Activated naive CD4-positive, alpha-beta T cell treated with anti-CD3 and anti-CD28 coated beads for 36 hours (primary cell): ENCODE measurements at places on chromosomes 3 and 15.

DNA sequence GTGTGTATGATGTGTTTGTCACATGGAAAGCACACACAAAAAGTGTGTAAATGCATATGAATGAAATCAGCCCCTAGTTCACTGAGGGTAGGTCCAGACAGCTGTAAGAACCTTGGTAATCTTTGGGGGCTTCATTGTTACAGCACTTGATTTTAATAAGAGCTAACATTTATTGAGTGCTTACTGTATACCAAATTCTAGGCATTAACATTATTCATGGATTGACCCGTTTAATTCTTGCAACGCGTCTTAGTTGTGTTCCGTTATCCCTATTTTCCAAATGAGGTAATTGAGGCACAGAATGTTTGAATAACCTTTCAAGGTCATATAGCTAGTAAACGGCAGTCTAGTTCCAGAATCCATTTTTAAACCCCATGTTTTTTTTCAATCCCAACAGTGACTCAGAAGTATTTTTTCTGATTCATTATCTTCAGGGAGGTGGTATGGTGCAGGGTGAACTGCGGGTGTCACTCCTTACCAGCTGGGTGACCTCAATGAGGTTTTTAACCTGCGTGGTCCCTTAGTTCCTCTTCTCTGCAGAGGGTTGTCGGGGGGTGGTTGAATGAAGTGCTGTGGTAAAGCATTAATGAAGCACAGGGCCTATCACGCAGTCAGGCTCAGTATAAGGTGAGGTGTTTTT, 14.2 kb downstream of the RAB8B start:
- peak; percentile 75 for DNase-seq

- no peak for DNase-seq
These were observed 32.4 kb downstream of the GJD2 start for GRCh38 chr15:34722439-34722836.

DNA sequence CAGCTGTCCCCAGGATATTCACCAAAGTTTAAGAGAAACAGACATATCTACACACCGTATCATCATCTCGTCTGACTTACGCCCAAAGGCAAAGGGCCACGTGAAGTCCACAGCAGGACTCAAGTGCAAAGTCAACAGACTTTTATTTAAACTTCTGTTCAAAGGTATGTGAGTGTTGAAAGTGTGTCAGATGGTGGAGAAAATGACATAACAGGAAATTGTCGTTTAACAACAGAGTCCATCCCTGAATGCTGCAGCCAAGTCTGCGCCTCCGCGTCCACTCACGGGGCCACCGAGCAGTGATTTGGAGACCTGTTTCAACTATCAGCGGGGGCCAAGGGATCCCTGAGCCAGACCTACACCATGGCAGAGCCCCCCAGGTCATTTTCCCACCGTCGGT, 165.6 kb downstream of the XXYLT1 start:
- no peak for DNase-seq

- DNase-seq, result no peak
These were observed 131.4 kb downstream of the IQCH start for GRCh38 chr15:67385971-67386370.

DNA sequence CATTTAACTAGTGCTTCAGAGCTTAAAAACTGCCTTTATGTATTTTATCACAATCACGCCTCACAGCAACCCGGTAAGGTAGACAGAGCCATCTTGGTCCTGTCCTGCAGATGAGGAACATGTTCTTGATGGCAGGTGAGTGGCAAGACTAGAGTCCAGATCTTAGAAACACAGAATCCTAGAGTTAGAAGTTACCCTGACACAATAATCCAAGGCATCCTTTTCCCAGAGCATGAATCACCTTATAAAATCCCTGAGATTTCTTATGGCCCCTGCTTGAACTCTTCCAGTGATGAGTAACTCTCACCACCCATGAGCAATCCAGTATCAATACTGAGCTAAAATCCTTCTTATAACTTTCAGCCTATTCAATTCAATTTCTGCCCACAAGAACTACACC, 16.9 kb downstream of the POPDC2 start:
- DNase-seq, result no peak

DNA sequence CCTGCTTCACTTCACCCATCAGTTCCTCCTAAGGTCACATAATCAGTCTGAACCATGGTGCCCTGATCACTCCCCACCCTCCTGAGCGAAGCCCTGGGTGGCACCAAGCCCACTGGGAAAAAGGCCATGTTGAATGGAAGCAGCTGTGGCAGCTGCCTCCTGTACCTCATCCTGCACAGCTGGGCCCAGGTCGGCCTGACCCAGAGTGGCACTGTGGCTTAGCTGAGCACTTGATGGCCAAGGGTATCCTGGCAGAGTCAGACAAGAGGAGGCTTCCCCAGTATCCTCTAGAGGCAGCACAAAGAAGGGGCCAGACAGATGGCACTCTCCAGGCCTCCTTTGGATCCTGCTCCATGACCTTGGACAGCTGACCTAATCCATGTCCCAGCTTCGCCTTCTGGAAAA, 68.4 kb downstream of the TLE3 start:
- no peak for DNase-seq

- DNase-seq, result no peak
These were observed 50.0 kb upstream of the TRPM1 start for GRCh38 chr15:31151301-31152233.

- no peak for DNase-seq
These were observed 543.3 kb upstream of the UBE2E2 start for GRCh38 chr3:22659651-22660475.

DNA sequence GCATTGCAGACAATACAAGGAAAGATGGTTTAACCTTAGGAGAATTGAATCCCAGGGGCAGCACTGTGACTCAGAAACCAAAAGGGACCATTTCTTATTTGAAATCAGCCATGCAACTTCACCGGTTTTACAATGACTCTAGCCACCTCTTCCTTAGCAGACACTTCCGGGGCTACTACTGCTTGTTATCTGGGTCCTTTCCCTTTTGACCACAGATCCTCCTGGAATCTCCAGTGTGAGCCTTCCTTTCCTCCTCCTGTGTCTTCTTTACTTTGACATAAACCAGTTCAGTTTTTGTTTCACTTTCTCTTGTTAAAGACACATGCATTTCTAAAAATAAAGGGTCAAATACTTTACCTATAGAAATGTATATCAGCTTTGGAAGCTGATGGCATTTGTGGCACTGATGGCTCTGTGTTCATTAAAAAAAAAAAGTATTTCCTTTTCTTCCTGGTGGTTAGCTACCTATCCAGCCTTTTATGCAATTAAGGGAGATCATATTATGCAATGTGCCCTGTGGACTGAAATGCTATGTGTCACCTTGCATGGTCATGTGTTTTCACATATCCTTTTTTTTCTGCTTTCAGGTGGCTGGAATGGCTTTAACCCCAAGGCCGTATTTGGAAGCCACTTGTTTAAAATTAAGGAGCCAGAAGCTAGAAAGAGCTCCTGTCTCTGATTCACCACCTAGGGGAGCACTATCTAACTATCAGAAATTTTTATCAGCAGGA, 296.2 kb downstream of the CHL1 start:
- no peak for DNase-seq

GRCh38 chr3:56704706-56705105, 21.6 kb upstream of the TASOR start:
- DNase-seq, result no peak

GRCh38 chr15:93823971-93824913, 407.1 kb upstream of the MCTP2 start:
- no peak for DNase-seq

DNA sequence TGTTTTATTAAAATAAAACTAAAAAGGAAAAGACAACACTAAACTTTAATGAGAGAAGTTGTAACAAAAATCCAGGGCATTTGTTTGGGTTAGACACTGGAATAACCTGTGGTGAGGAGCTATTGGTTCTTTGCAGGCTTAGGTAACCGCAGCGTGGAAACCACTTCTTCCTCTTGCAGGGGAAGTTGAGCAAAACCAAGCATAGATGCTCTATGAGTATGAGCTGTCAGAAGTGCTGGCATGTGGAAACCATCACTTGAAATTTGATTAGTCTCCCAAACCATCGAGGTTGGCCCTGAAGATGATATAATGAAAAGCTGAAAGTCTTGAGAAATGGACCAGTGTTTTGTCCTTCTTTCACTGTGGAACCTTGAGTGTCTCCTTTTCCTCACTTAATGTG, 127.1 kb upstream of the RBMS3 start:
- peak; percentile 67 for DNase-seq

- DNase-seq, result no peak
These were observed 274.7 kb upstream of the UBE2E2 start for GRCh38 chr3:22928216-22929110.

GRCh38 chr15:99307735-99308134, 56.5 kb downstream of the LRRC28 start:
- no peak for DNase-seq

- DNase-seq, result no peak
These were observed 624.5 kb upstream of the SGO1 start for GRCh38 chr3:20810555-20810954.

DNA sequence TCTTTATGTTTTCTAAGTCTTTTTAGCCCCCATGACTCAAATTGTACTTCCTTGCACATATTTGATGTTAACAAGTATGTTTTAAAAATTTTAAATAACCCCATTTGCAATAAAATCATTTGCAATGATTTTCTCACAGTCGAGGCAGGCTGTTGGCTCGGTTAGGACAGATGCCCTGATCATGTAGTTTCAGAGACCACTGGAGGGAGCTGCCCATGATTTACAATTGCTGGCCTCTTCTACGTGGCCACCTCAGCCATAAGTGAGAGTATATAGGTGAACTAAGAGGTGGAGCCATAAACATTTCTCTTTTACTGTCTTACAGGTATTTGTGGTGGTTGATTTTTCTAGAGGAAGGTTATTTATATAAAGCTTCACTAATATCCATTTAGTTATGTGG, 1.7 kb downstream of the DTWD1 start:
- no peak for DNase-seq

GRCh38 chr15:82880704-82881103, 71.3 kb downstream of the WHAMM start:
- DNase-seq, result no peak

DNA sequence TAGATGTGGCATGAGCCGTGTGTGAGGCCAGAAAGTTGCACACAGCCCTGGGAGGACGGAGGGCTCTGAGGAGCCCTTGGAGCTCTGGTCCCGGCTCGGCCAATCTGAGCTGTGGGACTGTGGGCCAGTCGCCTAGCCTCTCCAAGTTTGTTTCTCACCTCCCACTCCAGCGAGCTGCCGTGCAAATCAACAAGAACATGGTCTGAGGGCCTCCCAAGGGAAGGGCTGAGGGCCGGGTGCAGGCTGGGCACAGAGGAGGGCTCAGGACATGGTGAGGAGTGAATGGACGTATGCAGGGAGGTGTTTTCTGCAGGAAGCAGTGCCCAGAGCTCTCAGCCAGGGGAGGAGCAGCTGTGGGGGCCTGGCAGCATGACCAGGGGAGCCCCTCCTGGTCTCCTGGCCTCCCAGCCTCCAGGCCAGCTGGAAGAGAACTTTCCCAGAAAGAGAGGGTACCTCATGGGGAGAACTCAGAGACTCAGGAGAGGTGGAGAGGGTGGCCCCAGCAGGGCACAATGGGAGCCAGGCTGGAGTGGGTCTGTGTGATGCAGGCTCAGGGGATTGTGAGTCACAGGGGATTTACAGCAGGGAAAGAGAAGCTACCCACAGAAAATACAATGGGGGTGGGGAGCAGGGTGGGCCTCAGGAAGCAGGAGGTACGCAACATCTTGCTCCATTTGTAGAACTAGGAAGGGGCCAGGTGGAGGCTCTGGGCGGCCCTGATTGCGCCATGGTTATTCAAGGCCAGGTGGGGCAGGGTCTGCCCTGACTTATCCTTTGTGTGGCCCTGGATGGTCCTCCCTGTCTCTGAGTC, 24.8 kb downstream of the PSTPIP1 start:
- DNase-seq, result peak; percentile 80

GRCh38 chr15:68631601-68632051, 52.8 kb downstream of the CORO2B start:
- DNase-seq, result no peak

- no peak for DNase-seq
These were observed 22.0 kb upstream of the PLA2G4E start for GRCh38 chr15:42042602-42043400.

- DNase-seq, result no peak
These were observed 18.0 kb downstream of the APOD start for GRCh38 chr3:195565716-195566115.

- peak; percentile 39 for DNase-seq
These were observed 17.3 kb downstream of the TBC1D2B start for GRCh38 chr15:78060232-78060631.

GRCh38 chr15:90241343-90242192, 7.6 kb downstream of the GDPGP1 start:
- DNase-seq, result no peak

DNA sequence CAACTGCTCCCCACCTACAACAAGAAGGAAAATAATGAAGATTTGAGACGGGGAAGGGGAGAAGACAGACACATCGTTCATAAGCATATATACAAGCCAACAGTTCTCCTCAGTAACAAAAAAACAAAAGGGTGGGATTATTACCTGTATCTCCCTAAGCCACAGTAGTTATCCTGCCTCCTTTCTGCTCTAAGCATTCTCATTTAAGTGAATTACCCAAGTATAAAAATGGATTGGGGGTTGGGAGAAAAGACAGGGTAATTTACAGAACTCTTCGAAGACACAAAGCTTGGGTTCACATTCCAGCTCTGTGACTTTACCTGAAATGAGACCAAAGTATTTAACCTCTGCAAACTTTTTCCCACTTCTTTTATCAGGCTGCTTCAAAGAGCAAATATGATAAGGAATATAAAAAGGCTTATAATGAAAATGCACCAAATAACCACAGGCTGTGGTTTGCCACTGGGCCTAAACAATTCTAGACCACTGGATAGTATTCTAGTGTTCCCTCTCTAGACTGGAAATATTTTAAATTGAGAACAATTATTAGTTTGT, 64.4 kb downstream of the UACA start:
- no peak for DNase-seq

DNA sequence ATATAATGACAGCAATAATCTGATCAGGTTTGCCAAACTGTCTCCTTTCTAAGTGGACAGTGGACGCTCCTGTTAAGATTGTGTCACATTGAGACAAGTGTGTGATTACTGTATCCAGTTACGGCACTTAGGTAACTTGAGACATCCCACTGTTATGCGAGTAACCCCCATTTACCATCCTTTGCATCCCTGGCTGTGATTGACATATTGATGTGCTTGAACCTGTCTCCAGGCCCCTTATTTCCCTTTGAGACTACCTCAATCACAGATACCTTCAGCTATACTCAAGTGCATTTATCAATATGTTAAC, 785.2 kb downstream of the NR2F2 start:
- DNase-seq, result no peak
